Activated CD4-positive, alpha-beta T cell treated with anti-CD3 and anti-CD28 coated beads for 36 hours (primary cell): ENCODE measurements at places on chromosomes 1 and 21. TPM values are rescaled to one million over a fixed set of nuclear protein-coding genes. Genes with fewer than 3 reads are reported as not detected.
A peak's percentile ranks its signal among the peaks of the same experiment; 100 is the strongest.

Gene CRYAA
- not detected for total RNA-seq

Gene USP33
- 36.8 TPM for total RNA-seq

Gene LHX8
- total RNA-seq, result not detected

Gene PCAT6
- total RNA-seq, result 0.59 TPM

Gene CATSPERE
- not detected for total RNA-seq

Gene FOXD2
- total RNA-seq, result 0.05 TPM

Gene TLR5
- total RNA-seq, result 0.56 TPM

- no peak for DNase-seq
- peaks cover 27% of the 10 kb centered on the region for H3K4me1 ChIP-seq
- H3K36me3 ChIP-seq, result peaks cover 1% of the 10 kb centered on the region
- peaks cover 2% of the 10 kb centered on the region for H3K27me3 ChIP-seq
Observed at GRCh38 chr1:241555526-241555925, 23.3 kb downstream of the KMO start.

DNA sequence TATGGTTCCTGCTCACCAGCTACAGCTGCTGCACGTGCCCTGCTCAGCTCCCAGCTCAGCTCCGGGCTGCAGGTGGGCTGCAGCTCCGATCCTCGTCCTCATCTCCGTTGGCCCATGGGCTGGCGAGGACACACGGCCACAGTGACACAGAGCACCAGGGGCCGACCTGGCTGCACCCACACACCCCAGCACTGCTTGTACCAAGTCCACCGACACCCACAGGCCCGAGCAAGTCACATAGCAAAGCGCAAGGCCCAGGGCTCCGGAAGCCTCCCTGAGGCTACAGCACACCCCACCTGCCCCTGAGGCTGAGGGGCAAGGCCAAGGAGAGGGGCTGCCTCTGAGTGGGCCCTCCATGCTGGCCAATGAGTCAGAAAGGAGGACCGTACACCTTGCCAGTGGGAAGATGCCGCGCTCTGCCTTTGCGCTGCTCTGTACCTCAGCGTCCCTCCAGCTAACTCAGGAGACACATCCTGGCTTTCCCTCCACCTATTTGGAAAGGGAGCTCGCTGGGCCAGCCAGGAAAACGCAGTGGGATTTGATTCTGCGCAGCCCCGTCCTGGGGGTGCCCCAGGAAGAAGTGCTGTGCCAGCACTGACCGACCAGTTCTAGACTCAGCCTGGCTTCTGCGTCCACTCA is 124.8 kb downstream of the SIK1 start:
- H3K36me3 ChIP-seq, result no peaks in the 10 kb centered on the region
- H3K4me3 ChIP-seq, result no peak overlapping the region
- no peak overlapping the region for H3K27ac ChIP-seq
- peaks cover 3% of the 10 kb centered on the region for H3K4me1 ChIP-seq

DNA sequence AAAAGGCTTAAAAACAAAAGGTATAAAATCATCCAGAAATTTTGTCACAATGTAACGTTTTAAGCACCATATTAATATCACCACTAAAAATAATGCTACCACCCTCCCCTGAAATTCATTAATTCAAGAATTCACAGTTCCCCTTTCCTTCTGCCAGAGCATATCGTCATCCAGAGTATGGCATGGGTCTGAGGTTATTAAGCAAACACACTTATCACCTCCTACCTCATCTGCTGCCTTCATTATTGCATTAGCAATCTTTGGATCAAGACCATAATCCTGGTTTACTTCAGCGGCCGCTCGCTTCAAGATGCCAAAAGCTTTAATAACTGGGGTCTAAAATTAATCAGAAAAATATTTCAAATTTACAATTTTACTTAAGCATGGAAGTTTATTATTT is 6.2 kb downstream of the FH start:
- no peaks in the 10 kb centered on the region for H3K27me3 ChIP-seq
- no peak overlapping the region for H3K27ac ChIP-seq
- peaks cover 23% of the 10 kb centered on the region for H3K4me1 ChIP-seq
- DNase-seq, result no peak
- H3K4me3 ChIP-seq, result no peak overlapping the region
- peaks cover 41% of the 10 kb centered on the region for H3K36me3 ChIP-seq

DNA sequence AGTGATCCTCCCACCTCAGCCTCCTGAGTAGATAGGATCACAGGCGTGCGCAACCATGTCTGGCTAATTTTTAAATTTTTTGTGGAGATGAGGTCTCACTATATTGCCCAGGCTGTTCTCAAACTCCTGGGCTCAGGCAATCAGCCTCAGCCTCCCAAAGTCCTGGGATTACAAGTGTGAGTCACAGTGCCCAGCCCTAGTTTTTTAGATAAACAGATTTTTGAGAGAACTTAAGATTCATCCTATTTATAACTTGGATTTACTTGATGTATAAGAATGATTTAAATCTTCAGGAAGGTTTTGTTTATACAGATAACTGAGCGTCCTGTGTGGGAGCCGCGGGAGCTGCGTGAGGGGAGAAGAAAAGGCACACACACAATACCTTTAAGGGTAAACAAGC is 26.2 kb downstream of the HEYL start:
- H3K36me3 ChIP-seq, result no peaks in the 10 kb centered on the region
- H3K4me1 ChIP-seq, result peaks cover 6% of the 10 kb centered on the region
- peaks cover 3% of the 10 kb centered on the region for H3K27me3 ChIP-seq
- no peak overlapping the region for H3K4me3 ChIP-seq
- no peak overlapping the region for H3K27ac ChIP-seq
- no peak for DNase-seq

DNA sequence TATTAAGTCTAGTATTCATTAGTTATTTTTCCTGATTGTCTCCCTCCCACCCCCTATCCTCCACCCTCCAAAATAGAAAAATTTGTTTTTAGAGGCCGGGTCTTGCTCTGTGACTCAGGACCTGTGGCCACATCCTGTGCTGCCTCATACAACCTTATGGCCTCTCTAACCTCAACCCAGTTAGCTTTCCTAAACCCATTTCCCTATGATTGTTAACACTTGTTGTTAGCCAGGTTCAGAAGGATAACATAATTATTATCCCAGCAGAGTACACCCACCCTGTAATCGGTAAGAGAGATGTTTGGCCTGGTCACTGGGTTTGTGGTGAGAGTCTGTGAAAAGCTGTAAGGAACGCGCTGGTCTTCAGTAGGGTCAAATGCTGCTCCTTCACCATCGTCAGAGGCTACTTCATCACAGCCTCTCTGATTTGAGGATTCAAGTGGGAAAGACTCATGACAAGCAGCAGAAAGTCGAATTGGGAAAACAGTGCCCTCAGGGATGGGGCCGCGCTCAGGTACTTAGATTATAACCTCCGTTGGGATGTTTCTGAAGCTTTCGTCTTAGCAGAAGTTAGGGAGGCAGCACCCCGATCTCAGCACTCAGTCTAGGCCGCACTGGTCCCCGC is 35.9 kb upstream of the HMGN1 start:
- peaks cover 2% of the 10 kb centered on the region for H3K36me3 ChIP-seq
- no peak overlapping the region for H3K4me3 ChIP-seq
- H3K27ac ChIP-seq, result peak overlapping the region; percentile 3

GRCh38 chr1:11134251-11134897 is 34.7 kb upstream of the EXOSC10 start:
- peaks cover 33% of the 10 kb centered on the region for H3K36me3 ChIP-seq
- H3K4me1 ChIP-seq, result no peaks in the 10 kb centered on the region
- no peak overlapping the region for H3K27ac ChIP-seq
- no peaks in the 10 kb centered on the region for H3K27me3 ChIP-seq

DNA sequence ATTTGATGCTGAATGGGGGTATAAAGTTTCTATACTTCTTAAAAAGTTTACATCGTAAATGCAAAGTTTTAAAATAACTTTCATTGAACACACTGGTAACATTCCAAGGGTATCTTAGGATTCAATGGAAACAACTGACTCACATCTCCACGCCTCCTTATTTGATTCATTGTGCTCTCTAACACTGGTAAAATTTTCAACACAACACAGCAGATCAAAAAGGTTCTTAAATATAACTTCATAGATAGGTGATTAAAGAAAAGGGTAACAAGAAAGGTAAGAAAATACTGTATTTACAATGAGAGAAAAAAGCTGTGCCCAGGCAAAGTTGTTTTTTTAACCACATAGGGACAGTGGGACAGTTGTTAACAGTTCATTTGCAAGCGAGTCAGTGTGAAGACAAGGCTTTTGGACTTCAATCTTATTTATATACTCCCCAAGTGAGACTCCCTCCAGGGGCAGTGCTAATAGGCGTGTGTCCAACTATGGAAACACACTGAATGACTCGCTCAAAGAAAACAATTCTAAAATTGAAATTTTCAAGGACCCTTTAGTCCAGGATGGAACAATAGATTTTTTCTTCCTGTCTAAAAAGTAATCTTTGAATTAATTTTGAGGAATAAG is 140.5 kb downstream of the TIAM1 start:
- H3K36me3 ChIP-seq, result peaks cover 16% of the 10 kb centered on the region
- no peak overlapping the region for H3K4me3 ChIP-seq
- H3K4me1 ChIP-seq, result peaks cover 21% of the 10 kb centered on the region

- no peaks in the 10 kb centered on the region for H3K27me3 ChIP-seq
- peaks cover 2% of the 10 kb centered on the region for H3K36me3 ChIP-seq
- H3K4me1 ChIP-seq, result peaks cover 11% of the 10 kb centered on the region
- no peak overlapping the region for H3K4me3 ChIP-seq
Observed at GRCh38 chr1:167924102-167924501, 10.2 kb upstream of the ADCY10 start.

DNA sequence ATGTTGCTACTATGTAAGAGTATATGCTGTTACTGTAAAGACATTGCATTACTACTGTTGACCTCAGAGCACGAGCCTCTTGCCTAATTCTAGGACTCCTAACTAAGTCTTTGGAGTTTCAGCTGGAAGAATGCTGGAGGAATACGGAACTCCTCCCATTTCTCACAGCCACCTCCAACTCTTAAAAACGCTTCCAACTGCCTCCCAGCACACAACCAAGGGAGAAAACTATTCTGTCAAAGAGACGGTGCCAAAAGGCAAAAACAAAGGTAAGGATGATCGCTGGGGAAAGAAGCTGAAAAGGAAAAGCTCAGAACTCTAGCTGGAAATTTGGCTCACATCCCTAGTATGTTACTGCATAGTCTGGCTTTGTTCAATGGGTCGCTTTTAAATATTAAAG is at the start of gene FMO2:
FMO2 (plus strand) TSS at position 210 of the 400 bp plus-strand sequence. CDS start 414 bp downstream, outside the sequence.
- no peaks in the 10 kb centered on the region for H3K36me3 ChIP-seq
- DNase-seq, result no peak
- H3K27ac ChIP-seq, result no peak within 1 kb of the TSS
- no peak within 1 kb of the TSS for H3K4me3 ChIP-seq
